Ecto neural progenitor cell (in vitro differentiated cells): ENCODE measurements at places on chromosomes 11 and 22.

DNA sequence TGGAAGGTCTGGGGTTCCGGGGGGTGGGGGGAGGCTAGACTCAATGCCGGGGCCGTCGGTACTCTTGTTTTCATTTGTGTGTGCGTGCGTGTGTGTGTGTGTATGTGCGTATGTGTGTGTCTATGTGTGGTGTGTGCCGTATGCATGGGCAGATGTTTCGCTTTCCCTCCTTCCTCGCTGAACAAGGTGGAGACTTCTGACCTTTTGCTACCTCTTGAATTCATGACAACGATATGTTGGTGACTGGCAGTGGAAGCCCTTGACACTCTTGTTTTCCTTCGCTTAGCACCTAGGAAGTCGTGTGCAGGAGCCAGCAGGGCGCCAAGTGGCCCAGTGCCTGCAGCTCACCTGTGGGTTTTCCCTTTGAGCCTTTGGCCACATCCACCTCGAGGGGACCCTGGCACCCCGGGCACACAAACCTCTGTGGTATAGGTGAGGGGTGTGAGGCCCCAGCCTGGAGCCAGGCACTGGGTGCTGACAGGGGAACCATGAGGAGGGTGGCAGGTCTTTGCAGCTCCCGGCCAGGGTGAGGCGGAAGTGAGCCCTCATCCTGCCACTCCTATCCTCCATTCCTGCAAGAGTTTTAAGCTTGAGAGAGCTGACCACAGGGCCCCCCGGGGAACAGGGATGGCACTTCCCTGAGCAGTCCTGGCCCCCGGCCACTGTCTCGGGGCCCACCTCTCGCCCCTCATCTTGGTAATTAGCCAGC is 19.3 kb upstream of the TMEM191C start:
- DNase-seq: no peak

- no peak for DNase-seq
These were observed 357.5 kb downstream of the TENM4 start for GRCh38 chr11:79083352-79083751.

DNA sequence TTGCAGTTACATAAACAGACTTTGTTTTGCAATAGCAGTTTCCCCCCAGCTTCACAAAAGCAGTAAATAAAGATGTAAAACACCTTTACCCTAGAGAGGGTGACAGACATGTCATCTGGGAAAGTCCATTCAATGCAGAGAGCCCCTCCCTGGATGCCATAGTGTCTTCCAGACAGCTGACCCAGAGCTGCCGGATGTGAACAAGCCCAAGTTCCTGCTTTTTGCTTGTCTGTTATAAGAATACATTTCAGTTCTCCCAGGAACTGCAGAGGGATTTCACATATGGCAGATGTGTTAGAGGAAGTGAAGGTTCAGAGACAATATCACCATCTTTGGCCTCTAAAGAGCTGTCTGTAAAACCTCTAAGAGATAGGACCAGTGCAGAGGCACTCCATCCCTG is 48.9 kb downstream of the RELT start:
- no peak for DNase-seq

GRCh38 chr11:130536106-130537040 is 87.9 kb downstream of the ADAMTS15 start:
- peak; percentile 34 for DNase-seq

DNA sequence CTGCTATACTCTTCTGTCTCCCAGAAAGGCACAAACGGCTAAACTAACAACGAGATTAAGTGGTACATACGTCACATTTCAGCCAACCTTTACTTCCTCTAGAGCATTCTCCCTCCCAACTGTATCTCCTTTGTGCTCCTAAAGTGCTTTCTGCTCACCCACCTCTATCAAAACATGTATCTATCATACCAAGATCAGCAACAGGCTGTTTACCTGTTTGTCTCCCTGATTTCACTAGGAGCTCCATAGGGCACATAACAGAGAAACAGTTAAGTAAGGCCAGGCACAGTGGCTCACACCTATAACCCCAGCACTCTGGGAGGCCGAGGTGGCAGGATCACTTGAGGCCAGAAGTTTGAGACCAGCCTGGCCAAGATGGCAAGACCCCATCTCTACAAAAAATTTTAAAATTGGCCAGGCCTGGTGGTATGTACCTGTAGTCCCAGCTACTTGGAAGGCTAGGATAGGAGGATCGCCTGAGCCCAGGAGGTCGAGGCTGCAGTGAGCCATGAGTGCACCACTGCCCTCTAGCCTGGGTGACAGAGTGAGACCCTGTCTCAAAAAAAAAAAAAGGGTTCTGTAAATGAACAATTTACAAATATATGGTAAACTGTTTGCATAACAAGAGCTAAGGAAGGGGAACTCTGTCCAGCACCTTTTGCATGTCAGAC is 2.8 kb downstream of the NDUFC2 start:
- DNase-seq: no peak

DNA sequence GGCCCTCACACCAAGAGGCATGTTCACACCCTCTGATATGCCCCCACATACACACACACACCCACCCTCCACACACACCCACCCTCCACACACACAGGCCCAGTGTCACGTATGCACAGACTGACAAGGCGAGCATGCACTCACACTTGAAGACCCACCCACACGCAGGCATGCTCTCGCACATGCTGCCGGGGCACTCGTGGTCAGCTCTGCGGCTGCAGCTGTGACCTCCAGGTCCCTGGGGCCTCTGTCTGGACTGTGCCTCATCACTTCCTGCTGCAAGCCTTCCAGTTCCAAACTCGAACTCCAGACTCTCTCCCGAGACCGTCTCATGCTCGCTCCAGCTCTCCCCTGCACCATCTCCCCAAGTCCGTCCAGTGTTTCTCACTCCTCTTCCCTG is 9.5 kb downstream of the DCHS1 start:
- DNase-seq: no peak

GRCh38 chr22:32618441-32619140 is 144.0 kb downstream of the FBXO7 start:
- DNase-seq: no peak

- no peak for DNase-seq
These were observed 912.1 kb upstream of the FAT3 start for GRCh38 chr11:91312541-91312940.

GRCh38 chr22:44710474-44711240 is 8.7 kb downstream of the PRR5 start:
- no peak for DNase-seq

DNA sequence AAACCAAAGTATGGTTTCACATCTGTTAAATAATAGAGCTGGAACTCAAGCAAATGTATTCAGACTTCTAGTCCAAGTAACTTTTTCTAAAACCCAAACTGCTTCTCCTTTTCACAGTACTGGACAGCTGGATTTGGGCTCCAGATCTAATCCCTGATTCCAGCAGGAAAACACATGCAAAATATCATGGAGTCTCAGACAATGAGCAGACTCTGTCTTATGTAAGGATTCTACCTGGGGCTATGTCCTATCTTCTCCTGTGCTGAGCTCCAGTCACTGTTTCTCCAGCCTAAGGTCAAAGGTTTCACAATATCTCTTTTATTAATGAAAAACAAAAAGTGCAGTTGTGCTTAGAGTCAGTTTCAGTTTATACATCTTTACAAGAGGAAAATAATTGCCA is 83.2 kb upstream of the EED start:
- DNase-seq: no peak

DNA sequence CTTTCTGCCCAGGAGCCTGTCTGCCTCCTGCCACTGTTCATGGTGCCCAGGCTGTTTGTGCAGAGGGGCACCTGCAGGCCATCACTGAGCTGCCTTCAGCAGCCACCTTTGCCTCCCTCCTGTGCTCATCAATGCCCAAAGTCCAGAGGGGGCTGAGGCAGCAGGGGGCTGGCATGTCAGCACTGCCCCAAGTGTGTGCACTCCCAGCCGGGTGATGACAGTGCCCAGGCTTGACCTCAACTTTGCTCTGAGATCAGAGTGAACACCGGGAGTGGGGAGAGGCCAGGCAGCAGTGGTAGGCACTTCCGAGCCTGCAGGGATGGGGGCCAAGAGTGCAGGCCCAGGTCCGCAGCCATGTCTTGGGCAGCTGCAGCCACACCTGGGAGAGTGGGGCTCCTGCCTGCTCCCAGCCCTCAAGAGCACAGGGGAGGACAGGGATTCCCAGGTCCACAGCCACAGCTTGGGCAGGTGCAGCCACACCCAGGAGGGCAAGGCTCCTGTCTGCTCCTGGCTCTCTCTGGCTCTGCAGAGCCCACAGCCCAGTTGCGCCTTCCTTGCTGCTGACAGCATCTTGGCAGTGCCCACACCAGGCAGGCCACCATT is 15.2 kb downstream of the SAA4 start:
- DNase-seq: no peak

DNA sequence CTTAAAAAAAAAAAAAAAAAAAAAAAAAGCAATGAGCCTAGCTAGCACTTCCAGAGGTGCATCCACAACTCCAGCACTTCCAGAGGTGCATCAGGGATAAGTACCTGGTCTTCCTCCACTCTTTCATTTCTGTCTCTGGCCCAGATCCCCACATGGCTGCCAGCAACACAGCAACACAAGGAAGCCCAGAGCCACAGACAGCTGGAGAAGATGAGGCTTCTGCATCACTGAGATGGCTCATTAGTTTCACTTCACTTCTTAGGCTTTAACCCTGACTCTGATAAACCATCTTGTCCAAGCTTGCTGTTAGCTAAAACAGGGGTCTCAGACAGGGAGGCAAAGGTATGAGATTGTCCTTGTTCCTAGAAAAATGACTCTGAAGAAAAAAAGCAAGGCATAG is 35.6 kb downstream of the PC start:
- DNase-seq: no peak

- no peak for DNase-seq
These were observed 89.5 kb downstream of the GGTLC2 start for GRCh38 chr22:22733881-22734373.

DNA sequence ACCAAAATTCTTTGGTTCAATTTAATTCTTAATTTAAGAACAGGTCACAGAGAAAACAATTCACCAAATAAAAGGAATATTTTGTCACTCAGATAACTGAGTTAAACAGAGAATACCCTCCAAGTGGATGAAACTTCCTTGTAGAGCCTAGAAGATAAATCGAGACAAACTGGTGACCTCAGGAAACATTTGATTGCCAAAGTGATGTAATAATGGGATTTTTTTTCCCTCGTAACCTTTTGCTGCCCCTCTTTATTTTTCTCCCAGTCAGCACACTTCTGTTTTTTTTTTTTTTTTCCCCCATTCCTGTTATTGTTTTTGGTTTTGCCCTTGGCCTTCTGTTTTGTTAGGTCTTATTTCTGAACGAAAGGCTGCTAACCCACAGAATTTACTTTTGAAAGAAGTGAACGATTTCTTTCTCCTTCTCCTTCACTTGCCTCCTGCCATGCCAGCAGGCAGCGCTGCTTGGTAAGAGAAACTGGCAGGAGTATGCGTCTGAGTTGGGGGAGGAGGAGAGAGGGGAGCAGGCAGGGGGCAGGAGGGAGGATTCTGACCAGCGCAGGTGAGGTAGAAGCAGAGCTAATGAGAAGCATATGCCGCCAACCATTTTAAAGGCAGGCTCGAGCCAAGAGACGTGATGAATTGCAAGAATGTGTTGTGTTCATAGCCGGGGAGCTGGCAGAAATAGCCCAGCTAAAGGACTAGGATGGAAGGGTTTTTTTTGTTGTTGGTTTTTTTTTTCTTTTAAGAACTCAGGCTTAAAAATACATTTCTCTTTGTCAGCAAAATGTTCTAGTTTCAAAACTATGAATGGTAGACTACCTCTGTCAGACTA is 121.9 kb upstream of the MTMR2 start:
- no peak for DNase-seq

DNA sequence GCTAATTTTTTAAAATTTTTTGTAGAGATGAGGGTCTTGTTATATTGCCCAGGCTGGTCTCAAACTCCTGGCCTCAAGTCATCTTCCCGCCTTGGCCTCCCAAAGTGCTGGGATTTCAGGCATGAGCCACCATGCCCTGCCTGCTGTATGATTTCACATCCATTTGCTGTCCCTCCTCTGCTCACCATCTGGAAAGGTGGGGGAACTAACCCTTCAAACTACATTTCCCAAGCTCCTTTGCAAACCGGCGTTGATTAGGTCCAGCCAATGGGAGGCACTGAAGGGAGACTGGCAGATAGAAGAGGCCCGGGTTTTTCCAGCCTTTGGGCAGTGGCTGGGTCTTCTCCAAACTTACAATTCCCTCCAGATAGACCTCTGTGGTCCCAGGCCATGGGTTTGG is 19.3 kb downstream of the RFPL1 start:
- DNase-seq: peak; percentile 75

- no peak for DNase-seq
These were observed 13.7 kb upstream of the KIAA0930 start for GRCh38 chr22:45254388-45254787.

DNA sequence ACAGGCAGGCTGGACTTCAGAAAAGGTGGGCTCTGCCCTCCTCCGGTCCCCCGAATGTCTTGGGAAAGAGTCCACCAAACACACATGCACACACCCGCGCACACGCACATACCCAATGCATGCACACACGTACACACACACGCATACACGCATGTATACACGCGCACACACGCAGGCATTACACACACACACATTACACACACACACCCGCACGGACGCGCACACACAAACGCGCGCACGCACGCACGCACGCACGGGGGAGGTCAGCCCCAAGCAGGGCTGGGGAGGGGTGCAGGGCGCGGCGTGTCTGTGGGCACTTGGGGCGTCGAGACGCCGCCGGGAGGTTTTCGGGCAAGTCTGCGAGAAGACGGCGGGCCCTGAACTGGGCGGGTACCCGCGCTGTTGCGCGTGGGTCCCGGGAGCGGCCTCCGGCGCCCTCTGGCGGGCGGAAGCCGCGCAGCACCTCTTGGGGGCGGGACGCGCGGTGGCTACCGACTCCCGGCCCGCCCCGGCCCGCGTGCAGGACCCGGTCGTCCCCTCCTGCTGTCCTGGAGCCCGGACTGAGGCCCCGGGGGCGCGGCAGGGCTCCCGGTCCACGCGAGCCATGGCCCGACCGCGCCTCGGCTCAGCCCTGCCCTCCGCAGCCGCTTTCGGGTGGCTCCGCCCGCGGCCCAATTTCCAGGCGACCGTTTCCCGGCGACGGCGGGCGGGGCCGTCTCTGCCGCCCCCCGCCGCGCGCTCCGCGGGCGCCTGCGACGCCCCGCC is 3.6 kb downstream of the SEPTIN5 start:
- DNase-seq: peak; percentile 84

GRCh38 chr22:36565686-36566085 is 36.7 kb upstream of the EIF3D start:
- DNase-seq: no peak

GRCh38 chr22:17578136-17578754 is 14.9 kb downstream of the SLC25A18 start:
- DNase-seq: no peak

DNA sequence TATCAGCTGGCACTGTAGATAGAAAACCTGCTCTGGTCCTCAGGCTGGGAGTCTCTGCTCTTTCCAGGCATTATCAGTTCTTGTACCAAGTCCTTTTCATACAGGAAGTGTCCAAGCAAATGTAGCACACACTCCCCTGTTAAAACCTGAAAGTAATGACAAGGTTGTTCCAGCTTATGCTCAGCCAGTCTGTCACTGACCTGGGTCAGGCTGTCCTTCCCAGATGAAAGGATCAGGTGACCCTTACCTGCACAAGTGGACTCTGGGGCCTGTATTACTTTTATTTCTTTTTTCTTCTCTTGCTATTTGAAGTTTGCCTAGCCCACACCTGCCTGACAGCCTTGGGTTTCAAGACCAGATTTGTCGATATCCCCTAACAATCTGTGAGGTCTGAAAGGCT is 156.3 kb upstream of the SESN3 start:
- no peak for DNase-seq
